M059J (cell line): ENCODE measurements at places on chromosomes 7 and 10.
A peak's percentile ranks its signal among the peaks of the same experiment; 100 is the strongest.

GRCh38 chr7:5396999-5397663 is 26.5 kb downstream of the TNRC18 start:
- DNase-seq = peak; percentile 29

DNA sequence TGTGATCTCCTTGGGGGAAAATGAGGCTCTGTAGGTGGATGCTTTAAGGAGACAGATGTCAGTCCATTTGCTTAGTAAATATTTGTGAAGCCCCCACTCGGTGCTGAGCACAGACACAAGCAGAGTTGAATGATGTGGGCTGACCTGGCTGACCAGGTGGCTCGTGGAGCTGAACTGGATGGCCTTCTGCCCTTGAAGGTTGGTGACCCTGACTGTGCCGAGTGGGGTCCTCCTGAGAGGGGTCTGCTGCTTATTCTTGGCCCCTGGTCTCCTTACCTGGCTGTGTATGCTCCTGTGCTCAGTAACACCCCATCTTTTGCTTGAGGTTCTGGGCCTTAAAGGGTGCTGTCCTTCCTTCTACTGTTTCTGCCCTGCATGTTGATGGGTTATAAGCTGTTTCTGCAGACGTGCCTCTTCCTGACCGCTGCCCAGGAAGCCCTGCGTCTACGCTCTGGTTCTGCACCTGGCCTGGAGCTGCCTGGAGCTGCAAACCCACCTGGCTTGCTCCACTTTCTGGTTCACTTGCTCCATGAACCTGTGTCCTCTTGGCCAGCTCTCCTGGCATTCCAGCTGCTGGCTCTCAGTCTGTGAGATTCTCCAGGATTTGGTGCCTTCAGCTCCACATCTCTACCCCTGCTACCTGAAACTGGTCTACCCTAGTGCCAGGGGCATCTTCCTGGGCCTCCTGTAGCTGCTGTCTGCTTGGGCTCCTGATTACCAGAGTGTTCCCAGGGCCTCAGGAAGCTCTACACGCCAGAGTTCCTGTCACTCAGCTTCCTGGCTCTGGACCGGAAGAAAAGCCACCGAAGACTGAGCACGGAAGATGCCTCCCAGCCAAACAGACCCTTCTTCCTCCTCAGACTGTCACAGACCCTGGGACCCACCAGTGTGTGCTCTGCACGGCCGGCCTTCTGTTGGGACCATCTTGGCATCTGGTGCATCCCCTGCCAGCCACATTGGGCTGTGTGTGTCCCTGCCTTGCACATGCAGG is 76.5 kb downstream of the ADCY1 start:
- DNase-seq = no peak

DNA sequence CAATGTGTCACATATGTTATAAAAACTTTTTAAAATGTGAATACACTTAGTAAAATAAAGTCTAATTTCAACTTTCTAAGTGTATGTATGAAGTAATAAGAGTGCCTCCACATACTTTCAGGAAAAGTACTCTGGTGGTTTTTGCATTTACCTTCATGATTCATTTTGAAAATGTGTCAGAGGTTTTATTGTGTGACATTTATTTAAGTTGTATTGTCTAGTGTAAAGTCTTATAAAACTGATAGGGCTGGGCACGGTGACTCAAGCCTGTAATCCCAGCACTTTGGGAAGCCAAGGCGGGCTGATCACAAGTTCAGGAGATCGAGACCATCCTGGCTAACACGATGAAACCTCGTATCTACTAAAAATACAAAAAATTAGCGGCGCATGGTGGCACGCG is 226.5 kb downstream of the ITGB1 start:
- peak; percentile 5 for DNase-seq

GRCh38 chr10:6177880-6178281 is 24.9 kb upstream of the PFKFB3 start:
- no peak for DNase-seq

- DNase-seq = peak; percentile 46
These were observed 39.8 kb upstream of the SRGN start for GRCh38 chr10:69048103-69048502.

- DNase-seq = peak; percentile 53
These were observed 2.1 kb downstream of the SYNPO2L start for GRCh38 chr10:73653701-73654100.

GRCh38 chr10:126617733-126618132 is 52.8 kb downstream of the C10orf90 start:
- DNase-seq = no peak

GRCh38 chr10:113423981-113424721 is 128.7 kb upstream of the HABP2 start:
- no peak for DNase-seq

DNA sequence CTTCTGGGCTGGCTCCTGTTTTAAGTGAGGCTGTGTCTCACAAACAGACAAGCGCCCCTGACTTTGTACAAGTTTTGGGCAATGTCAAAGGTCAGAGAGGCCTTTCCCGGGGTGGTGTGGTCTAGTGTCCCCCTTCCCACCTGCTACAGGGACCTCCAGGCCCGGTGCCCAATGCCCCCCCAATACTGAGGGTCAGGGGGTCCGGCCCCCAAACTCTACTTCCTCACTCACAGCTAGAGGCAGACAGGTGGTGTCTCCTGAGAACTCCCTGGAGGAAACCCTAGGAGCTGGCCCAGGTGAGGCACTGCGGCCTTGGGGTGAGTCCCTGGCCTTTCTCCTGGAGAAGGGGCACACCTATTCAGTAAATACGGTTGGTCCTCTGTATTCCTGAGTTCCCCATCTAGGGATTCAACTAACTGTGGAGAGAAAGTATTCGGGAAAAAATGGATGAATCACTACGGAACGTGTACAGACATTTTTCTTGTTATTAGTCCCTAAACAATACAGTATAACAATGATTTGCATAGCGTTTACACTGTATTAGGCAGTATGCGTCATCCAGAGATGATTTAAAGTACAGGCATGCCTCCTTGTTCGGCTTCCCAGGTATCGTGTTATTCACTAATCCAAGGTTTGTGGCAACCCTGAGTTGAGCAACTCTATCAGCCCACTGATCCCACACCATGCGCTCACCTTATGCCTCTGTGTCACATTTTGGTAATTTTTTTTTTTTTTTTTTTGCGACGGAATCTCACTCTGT is 308.1 kb downstream of the WDR37 start:
- no peak for DNase-seq

- no peak for DNase-seq
These were observed 330.1 kb upstream of the PHF14 start for GRCh38 chr7:10643545-10643944.

- DNase-seq = no peak
These were observed 52.6 kb downstream of the BPGM start for GRCh38 chr7:134699021-134699818.

- DNase-seq = no peak
These were observed 91.2 kb upstream of the KCNIP2 start for GRCh38 chr10:101934686-101935305.

DNA sequence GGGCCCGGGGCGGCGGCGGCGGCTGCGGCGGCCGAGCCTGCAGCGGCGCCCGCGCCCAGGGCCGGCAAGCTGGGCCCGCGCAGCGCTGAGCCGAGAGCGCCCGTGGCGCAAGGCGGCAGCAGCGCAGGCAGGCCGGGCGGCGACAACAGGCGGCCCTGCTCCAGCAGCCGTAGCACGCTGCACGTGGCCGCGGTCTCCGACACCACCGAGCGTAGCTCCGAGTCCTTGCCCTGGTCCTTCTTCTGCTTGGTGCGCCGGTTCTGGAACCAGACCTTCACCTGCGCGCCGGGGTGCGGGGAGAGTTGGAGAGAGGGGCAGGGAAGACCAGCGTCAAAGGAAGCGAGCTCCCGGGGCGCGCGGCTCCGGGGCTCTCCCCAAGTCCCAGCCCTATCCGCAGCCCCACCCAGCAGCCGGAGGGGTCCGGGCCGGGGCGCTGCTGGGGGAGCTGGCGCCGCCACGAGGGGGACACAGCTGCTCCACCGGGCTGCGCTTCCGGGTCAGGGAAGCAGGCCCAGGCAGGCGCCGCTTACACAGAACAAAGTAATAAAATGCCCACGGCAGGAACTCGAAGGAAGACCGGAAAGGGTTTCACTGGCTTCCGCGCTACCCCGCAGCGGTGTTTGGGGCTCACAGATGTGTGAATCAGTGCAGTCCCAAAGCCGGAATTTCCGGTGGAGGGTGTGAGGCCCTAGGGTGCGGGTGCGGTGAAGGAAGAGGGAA is 3.6 kb downstream of the VAX1 start:
- no peak for DNase-seq
